T-helper 1 cell (primary cell): ENCODE measurements at places on chromosomes 11 and 22.

- DNase-seq, result no peak
Measured at GRCh38 chr22:41702763-41703162, 3.5 kb downstream of the MEI1 start.

GRCh38 chr11:12381875-12382274, 4.5 kb downstream of the PARVA start:
- no peak for DNase-seq

- DNase-seq, result no peak
Measured at GRCh38 chr11:61541598-61541997, 33.0 kb downstream of the LRRC10B start.

GRCh38 chr22:28560046-28560742, 119.4 kb downstream of the TTC28 start:
- DNase-seq, result no peak
